Astrocyte (in vitro differentiated cells and primary cell): ENCODE measurements at places on chromosomes 2 and 18. TPM values are rescaled to one million over a fixed set of nuclear protein-coding genes. Genes with fewer than 3 reads are reported as not detected.
A peak's percentile ranks its signal among the peaks of the same experiment; 100 is the strongest.

- no peak for DNase-seq
Measured at GRCh38 chr2:118747637-118748036, 99.8 kb downstream of the EN1 start.

DNA sequence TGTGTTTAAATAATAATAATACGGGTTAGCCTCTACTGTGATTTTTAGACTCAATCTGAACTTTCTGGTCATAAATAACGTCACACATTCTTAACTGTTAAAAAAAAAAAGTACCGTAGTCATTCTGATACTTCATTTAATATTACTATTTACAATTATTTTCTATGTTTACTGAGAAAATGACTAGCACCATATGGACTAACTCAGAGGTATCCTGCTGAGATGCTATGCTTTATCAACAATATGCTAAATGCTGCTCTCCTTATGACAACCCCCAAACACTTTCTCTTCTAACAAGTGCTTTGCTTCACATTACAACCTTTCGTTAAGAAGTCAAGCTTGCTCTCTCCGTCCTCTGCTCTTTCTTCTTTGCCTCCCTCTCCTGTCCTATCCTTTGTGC, 182.1 kb downstream of the AFF3 start:
- no peak for DNase-seq

- peak; percentile 36 for DNase-seq
Measured at GRCh38 chr18:58438161-58438957, 190.5 kb downstream of the ALPK2 start.

GRCh38 chr2:130910931-130911330, 74.2 kb downstream of the ARHGEF4 start:
- DNase-seq: no peak

DNA sequence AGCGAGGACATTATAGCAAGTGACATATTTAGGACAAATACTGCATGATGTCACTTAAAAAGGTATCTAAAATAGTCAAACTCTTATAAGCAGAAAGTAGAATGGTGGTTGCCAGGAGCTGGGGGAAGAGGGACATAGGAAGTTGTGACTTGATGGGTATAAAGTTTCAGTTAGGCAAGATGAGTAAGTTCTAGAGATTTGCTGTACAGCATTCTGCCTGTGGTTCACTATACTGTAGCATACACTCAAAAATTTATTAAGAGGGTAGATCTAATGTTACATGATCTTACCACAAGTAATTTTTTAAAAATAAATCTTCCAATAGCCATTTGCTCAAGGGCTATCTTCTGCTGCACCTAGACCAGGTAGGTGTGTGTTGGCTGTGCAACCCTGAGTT, 78.1 kb upstream of the NPAS2 start:
- peak; percentile 70 for DNase-seq

DNA sequence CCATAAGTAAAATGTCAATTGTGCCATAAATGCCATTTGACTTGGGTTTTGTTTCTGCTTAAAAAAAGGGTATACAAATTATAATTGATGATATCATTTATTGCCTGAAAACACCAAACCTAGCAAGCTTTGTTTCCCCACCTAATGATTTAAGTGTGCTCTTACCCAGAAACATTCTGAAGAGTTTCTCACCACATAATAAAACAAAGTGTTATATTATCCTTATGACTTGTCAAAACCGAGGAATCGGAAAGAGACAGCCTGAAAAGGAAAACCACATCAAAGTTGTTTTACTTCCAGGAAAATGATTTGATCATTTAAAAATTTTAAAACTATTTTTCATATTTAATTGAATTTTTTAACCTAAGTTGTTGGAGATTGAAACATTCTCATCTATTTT, 170.5 kb upstream of the SLC39A10 start:
- DNase-seq: peak; percentile 47

- no peak for DNase-seq
Measured at GRCh38 chr18:53360501-53361443, 863.7 kb downstream of the MBD2 start.

DNA sequence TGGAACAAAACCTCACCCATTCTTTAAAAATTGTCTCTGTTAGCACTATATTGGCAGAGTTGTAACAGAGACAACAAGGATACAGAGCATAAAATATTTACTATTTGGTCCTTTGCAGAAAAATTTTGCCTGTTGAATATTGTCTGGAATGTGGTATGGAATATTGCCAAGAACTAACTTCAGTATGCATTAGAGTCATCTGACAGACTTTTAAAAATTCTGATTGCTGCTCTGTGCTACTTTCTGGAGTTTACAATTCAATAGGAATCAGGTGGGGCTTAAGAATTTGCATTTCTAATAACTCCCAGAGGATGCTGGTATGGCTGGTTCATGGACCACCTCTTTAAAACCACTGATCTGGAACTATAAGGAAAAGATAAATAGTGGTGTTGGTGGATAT, 32.8 kb upstream of the NYAP2 start:
- DNase-seq: no peak

- DNase-seq: no peak
Measured at GRCh38 chr2:129904532-129905446, 74.7 kb upstream of the RAB6C start.

DNA sequence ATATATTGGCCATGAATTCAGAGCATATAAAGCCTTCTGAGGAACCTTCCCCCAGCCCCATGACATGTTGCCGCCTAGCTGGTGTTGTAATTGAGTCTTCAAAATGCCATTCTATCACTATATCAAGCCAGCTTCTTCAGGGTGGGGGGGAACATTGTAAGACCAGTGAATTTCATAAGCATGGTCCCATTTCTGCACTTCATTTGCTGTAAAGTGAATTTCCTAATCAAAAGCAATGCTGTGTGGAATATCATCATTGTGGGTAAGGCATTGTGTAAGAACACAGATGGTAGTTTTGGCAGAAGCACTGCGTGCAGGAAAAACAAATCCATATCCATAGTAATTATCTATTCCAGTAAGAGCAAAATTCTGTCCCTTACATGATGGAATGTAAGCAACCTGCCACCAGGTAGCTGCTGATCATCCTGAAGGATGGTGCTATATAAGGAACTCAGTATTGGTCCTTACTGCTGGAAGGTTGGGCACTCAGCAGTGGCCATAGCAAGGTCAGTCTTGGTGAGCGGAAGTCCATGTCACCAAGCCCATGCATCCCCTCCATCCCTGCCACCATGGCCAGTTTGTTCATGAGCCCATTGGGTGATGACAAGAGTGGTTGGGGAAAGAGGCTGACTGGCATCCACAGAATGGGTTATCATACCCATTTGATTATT, 159.4 kb downstream of the COPS8 start:
- DNase-seq: peak; percentile 79

GRCh38 chr2:228367356-228367755, 185.9 kb upstream of the SPHKAP start:
- no peak for DNase-seq

GRCh38 chr2:52000151-52000855, 968.4 kb upstream of the NRXN1 start:
- DNase-seq: peak; percentile 42

DNA sequence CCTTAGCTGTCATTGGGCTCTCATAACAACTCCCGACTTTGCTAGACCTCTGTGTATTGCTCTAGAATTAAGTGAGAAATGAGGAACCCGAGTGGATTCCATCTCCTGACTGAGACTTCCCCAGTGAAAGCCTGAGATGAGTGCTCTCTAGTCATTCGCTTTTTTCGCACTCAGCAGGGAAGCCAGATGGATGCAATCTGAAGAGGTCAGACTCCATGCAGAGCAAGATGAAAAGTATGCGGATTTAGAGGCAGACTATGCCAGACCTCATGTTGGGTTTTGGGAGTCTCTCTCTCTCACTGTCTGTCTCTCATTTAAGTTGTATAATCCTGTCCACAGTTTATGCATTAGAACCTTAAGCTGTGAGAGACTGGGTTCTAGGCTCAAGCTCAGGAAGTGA, 88.6 kb downstream of the SLC5A7 start:
- no peak for DNase-seq

DNA sequence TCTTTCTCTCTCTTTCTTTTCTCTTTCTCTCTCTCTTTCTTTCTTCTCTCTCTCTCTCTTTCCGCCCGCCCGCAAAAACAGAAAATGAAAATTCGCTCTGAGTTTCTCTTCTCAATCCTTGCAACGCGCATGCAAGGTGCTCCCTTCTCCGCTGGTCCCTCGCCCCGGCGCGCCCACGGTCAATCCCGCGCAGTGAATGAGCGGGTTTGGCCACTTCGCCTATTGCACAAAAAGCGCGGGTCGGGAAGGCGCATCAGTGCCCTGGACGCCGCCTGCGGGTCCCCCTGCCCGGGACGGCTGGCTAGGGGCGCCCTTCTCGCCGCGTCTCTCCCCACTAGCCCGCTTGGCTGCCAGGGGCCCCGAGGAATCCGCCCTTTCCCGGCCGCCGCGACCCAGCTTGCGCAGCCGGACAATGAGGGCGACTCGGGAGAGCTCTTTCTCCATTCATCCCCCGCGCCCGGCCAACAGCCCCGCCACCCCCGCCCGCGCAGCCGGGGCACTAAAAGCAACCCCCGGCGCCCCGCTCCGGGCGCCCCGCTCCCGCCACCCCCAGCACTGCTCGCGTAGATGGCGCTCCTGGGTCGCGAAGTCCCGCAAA, 706 bp downstream of the LAMA1 start:
- DNase-seq: no peak

GRCh38 chr2:175187378-175187777, 5.9 kb upstream of the ATP5MC3 start:
- DNase-seq: no peak

DNA sequence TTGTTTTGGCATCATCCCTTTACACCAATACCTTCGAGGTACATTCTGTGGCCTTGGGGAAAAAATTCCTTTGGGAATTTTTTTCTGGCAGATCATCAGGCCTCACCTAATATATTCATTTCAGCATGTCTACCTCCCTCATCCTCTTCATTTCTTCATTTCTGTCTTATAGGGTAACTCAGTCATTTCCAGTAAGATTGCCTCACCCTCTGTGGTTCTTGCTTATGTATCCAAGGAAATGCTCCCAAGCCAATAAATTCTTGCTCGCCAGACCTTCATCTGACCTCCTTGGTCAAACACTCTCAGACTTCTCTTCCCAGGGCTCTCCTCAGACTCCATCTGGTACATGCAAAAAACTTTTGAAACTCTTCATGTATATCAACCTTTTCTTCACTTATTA, 265.6 kb downstream of the TMX3 start:
- peak; percentile 95 for DNase-seq

- DNase-seq: no peak
Measured at GRCh38 chr18:60784161-60784560, 411.6 kb upstream of the MC4R start.

GRCh38 chr18:46313521-46313920, 209.3 kb downstream of the HAUS1 start:
- DNase-seq: no peak

GRCh38 chr2:62334440-62335058, 138.6 kb downstream of the B3GNT2 start:
- no peak for DNase-seq

- peak; percentile 52 for DNase-seq
Measured at GRCh38 chr18:2903006-2903405, 56.2 kb downstream of the EMILIN2 start.

DNA sequence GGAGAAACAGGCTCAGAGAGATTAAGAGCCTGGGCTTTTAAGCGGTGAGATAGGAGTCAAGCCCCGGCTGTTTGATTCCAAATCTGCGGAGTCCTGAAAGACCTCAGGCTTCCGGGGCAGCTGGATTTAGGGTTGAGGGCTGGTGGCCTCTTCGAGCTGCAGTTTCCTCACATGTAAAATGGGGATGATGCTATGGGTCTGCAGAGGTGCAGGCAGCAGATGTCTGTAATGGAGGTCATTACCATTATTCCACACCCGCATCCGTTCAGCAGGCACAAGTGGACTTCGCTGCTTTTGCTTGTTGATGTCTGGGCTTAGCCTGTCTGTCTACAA, 175.6 kb upstream of the HS6ST1 start:
- DNase-seq: no peak

GRCh38 chr2:186780701-186781316, 68.2 kb downstream of the ZSWIM2 start:
- peak; percentile 20 for DNase-seq

Gene IMPA2
- 4.1 and 4.8 TPM in 2 replicates for total RNA-seq

Gene AMER3
- 0.07 TPM in 1 of 2 replicates, not detected in the other for total RNA-seq

Gene TUBB8B
- not detected in 2 replicates for total RNA-seq

Gene CCDC74A
- 6.5 and 7.2 TPM in 2 replicates for total RNA-seq

Gene OTOS
- total RNA-seq: not detected in 2 replicates

Gene CNGA3
- total RNA-seq: not detected in 2 replicates

Gene KCNE4
- 0.27 and 0.34 TPM in 2 replicates for total RNA-seq

Gene GALNT3
- total RNA-seq: 16.4 and 19.9 TPM in 2 replicates

Gene FSHR
- 0.30 and 0.38 TPM in 2 replicates for total RNA-seq

Gene B4GALT6
- total RNA-seq: 17.0 and 17.7 TPM in 2 replicates

Gene MAP3K19
- not detected in 2 replicates for total RNA-seq

Gene DNAH7
- 0.79 and 1.2 TPM in 2 replicates for total RNA-seq
